Activated T-helper 2 cell treated with anti-CD3 and anti-CD28 coated beads, Interferon-gamma antibody, Interleukin-2, Interleukin-4, amounts not matched to agents 10 μg/mL and 5 μg/mL and 100 μg/mL, durations not matched to agents 14 hours and 24 hours and 36 hours (primary cell): ENCODE measurements at places on chromosomes 7 and 10. TPM values are rescaled to one million over a fixed set of nuclear protein-coding genes. Genes with fewer than 3 reads are reported as not detected.

The SGCE gene
- 2.0 and 2.5 TPM in 2 replicates for total RNA-seq

The MSMB gene
- total RNA-seq = not detected in 2 replicates

DNA sequence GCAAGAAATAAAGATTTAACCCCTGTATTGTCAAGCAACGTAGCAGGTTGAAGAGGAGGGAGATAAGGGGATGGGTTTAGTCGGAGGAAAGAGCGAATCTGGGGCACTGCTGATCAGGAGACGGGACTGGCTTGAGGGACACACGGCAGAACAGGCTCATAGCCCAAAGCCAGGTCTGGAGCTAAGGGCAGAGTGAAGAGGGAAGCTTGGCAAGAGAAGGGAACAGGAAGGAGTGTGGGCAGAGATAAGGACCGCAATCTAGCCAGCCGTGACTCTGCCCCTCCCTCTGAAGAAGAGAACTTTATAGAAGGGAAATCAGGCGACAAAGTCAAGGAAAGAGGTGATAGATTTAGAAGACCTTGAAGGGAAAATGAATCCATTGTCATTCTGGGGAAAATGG is 67.6 kb downstream of the CAV1 start:
- peaks cover 24% of the 10 kb centered on the region for H3K4me1 ChIP-seq
- no peaks in the 10 kb centered on the region for H3K36me3 ChIP-seq
- peaks cover 45% of the 10 kb centered on the region for H3K27me3 ChIP-seq
- DNase-seq = no peak
- H3K27ac ChIP-seq = no peak overlapping the region

The GNAT3 gene
- not detected in 2 replicates for total RNA-seq

GRCh38 chr10:15320522-15321203 is 50.4 kb downstream of the FAM171A1 start:
- H3K36me3 ChIP-seq = no peaks in the 10 kb centered on the region
- H3K4me3 ChIP-seq = no peak overlapping the region
- peaks cover 4% of the 10 kb centered on the region for H3K4me1 ChIP-seq
- H3K27ac ChIP-seq = no peak overlapping the region
- H3K27me3 ChIP-seq = peaks cover 10% of the 10 kb centered on the region
- no peak for DNase-seq

GRCh38 chr7:7815395-7815794 is 97.0 kb upstream of the RPA3 start:
- H3K4me3 ChIP-seq = no peak overlapping the region
- peaks cover 32% of the 10 kb centered on the region for H3K36me3 ChIP-seq
- peak overlapping the region; percentile 12 for H3K27ac ChIP-seq
- peaks cover 33% of the 10 kb centered on the region for H3K4me1 ChIP-seq

The ERVW-1 gene
- total RNA-seq = not detected in 2 replicates

The CHAT gene
- 2.2 and 2.5 TPM in 2 replicates for total RNA-seq

DNA sequence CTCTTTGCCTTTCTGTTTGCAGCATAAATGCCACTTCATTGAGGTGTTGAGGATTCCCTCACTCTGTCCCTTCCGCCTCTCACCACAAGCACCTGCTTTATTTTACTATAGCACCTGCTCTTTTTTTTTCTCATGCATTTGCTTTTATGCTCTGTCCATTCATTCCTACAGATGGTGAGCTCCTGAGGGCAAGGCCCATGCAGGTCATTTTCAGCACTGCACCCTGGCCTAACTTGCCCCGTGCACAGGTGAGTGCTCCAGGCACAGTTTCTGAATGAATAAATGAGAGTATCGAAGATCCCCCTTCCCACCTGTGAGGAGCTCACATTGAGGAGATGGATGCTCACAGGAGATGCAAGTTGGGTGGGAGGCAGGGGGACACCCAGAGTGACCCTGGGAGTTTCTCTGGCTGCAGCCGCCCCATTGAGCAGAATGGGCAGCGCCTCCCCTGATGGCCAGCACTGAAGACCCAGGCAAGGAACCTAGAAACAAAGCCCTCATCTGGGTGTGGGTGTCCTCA is 1.2 kb upstream of the AKR1E2 start:
- H3K4me1 ChIP-seq = peaks cover 8% of the 10 kb centered on the region
- no peaks in the 10 kb centered on the region for H3K36me3 ChIP-seq
- H3K27ac ChIP-seq = no peak overlapping the region
- peaks cover 38% of the 10 kb centered on the region for H3K27me3 ChIP-seq
- H3K4me3 ChIP-seq = peak overlapping the region; percentile 30

- no peaks in the 10 kb centered on the region for H3K4me1 ChIP-seq
- peaks cover 4% of the 10 kb centered on the region for H3K27me3 ChIP-seq
- no peak for DNase-seq
- no peak overlapping the region for H3K27ac ChIP-seq
- no peaks in the 10 kb centered on the region for H3K36me3 ChIP-seq
- H3K4me3 ChIP-seq = no peak overlapping the region
Observed at GRCh38 chr7:86748843-86749719, 105.4 kb downstream of the GRM3 start.

The ZNF117 gene
- total RNA-seq = 3.3 and 3.5 TPM in 2 replicates

The GRM3 gene
- not detected in 2 replicates for total RNA-seq

DNA sequence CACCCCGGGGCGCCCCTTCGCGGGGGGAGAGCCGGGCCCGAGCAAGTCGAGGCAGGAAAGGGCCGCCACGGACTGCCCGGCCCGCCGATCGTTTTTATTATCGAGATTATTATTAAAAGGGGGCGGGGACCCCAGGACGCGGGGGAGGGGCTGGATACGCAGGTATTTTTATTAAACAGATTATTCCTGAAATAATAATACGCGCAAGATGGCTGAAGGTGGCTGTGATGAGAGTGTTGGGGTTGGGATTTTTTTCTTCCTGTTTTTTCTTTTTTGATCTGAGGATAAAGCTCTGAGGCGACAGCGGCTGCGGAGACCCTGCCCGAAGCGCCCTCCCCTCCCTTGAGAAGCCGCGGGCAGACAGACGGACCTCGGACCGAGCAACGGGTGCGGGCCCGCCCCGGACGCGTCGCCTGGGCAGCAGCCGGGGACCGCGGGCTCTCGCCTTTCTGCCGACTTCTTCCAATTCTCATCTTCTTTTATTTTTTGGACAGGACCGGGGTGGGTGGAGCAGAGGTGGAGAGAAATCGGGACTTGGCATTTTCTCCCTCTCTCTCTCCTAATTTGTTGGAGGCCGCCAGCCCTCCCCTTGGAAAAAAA is 1.4 kb upstream of the TRIM8 start:
- peak overlapping the region; percentile 88 for H3K27ac ChIP-seq
- H3K4me1 ChIP-seq = peaks cover 24% of the 10 kb centered on the region
- peaks cover 29% of the 10 kb centered on the region for H3K36me3 ChIP-seq
- peak overlapping the region; percentile 86 for H3K4me3 ChIP-seq
- no peaks in the 10 kb centered on the region for H3K27me3 ChIP-seq

- no peak overlapping the region for H3K4me3 ChIP-seq
- DNase-seq = no peak
- no peaks in the 10 kb centered on the region for H3K4me1 ChIP-seq
- H3K27me3 ChIP-seq = no peaks in the 10 kb centered on the region
- no peak overlapping the region for H3K27ac ChIP-seq
Observed at GRCh38 chr7:81008901-81009300, 90.0 kb upstream of the SEMA3C start.

DNA sequence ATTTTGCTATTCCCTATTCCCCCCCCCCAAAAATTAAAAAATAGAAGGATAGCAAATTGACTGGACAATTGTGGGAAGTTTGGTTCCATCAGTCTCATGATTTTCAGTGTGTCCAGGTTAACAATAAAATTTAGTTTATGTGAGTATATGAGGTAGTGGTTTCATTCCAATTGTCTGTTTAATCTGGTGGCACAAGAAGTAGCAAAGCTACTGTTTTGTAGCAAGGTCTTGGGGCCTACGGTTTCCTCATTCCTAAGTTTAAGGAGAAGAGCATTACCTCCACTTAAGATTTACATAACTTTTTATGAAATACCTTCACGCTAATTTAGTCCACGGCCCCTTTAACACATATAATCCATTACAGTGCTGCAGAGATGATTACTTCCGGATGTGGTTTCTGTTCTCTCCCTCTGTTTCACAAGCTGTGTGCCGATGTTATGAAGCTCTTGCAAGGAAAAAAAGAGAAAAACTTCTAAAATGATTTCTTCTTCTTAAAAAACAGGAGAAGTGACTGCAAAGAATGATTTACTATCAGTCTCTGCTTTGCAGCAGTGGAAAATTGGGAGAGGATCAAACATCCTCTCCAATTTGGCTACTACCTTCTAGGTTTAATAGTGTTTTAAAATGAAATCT is 32.7 kb upstream of the NPVF start:
- no peak overlapping the region for H3K27ac ChIP-seq
- DNase-seq = no peak
- H3K4me3 ChIP-seq = peak overlapping the region; percentile 42
- peaks cover 15% of the 10 kb centered on the region for H3K27me3 ChIP-seq
- H3K4me1 ChIP-seq = peaks cover 26% of the 10 kb centered on the region
- H3K36me3 ChIP-seq = no peaks in the 10 kb centered on the region

The ASB10 gene
- total RNA-seq = not detected in 2 replicates
